ENCODE measurements at places on chromosomes 12 and 14.

DNA sequence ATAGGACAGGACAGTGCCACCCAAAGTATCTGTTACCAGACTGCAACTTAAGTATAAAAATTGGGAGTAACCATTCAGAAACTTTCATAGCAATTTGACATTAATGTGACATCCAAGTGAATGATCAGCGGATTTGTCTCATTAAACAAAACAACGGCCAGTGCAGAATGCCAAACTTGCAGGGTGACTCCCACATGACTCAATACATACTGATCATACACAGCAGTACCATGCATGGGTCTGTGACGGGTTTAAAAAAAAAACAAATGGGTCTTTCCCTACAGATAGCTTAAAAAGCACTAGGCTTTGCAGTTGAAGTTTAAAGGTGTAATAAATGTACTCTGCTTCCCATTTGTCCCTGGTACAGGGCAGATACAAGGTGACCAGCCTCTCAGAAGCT lies 116.6 kb downstream of the SLC35F4 start:
- no peak for DNase-seq

GRCh38 chr14:94161981-94162380 lies 12.1 kb upstream of the PPP4R4 start:
- no peak for DNase-seq

- DNase-seq, result no peak
These were observed 53.7 kb downstream of the GALNT4 start for GRCh38 chr12:89470741-89471509.

DNA sequence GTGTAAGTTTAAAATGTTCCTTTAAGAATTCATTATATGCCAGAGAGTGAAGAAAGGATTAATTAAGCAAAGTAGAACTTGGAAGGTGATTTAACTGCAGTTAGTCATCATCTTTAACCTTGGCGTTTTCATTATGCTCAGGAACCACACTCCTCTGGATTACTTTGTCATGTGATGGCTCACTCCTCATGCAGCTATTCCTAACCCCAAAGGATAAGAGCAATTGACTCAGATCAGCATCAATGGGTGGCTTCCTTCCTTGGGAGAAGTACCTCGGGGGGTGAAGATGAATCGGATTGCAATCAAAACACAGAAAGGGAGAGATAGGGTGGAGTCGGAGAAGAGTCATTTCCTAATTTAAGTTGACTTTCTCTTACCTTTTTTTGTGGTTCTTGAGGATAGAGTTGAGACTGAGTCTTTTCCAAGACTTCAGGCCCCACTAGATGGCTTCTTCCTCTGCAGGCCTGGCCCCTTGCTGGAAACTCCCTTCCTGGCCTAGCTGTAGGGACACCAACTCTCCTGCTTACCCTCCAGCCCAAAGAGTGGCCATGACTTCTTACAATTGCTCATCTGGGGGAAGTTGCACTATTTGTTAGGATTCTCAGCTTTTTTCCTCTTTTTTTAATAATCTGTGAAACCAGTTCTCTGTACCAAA lies 238.6 kb upstream of the DDHD1 start:
- no peak for DNase-seq

DNA sequence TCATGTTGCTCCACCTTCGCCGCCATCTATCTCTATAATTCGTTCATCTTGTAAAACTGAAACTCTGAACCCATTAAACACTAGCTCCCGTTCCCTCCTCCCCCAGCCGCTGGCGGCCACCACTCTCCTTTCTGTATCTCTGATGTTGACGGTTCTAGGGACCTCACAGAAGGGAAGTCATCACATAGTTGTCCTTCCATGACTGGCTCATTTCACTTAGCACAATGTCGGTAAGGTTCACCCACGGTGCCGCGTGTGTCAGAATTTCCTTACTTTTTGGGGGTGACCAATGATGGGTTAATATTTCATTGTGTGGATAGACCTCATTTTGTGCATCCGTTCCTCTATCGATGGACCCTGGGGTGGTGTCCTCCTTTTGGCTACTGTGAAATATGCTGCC lies 2.0 kb upstream of the CACNA2D4 start:
- DNase-seq, result peak; percentile 38

DNA sequence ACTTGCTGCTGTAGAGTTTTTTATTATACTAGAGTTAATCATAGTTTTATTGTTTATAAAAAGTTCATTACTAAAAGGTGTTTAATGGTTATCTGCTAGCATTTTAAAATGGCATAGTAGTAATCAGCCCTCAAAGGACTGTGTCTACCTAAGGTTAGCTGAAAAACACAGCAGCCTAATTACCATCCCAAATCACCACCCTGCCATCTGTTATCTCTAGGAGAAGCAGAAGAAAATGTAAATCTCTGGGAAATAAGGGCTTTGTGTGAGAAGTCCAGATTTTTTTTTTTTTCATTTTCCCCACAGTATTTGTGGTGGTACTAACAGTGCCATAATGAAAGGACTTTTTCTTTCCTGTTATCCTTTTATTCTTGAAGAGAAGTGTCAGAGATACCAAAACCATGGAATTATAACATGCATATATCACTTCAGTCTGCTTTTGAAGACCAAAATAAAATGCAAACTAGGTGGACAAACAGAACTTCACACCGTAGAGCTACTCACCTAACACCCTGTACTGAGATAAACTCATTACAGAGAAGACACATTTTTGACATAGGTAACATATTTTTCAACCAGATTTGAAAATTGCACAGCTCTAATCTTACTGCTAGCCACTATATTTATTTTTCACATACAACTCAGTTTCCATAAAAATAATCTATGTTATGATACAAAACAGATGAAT lies 876.2 kb downstream of the C12orf50 start:
- no peak for DNase-seq

GRCh38 chr12:64678248-64678647 lies 68.0 kb downstream of the RASSF3 start:
- no peak for DNase-seq

GRCh38 chr12:95118138-95118787 lies 44.8 kb upstream of the NR2C1 start:
- DNase-seq, result no peak

DNA sequence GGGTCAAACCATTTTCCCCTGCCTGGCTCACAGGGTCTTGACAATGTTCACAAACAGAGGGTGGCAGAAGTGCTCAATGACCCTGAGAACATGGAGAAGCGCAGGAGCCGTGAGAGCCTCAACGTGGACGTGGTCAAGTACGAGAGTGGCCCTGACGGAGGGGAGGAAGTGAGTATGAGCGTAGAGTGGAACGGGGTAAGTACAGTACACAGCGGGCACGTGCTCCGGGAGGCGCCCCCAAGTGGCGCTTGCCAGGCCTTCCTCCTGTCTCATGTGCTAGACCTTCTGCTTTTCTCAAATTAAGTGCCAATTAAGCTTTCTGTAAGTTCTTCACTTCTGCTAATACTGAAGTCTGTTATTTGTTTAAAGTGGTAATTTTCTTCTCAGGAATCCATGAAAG lies 35.9 kb downstream of the XRCC3 start:
- peak; percentile 55 for DNase-seq

- DNase-seq, result no peak
These were observed 12.0 kb downstream of the PDE6H start for GRCh38 chr12:14984766-14985285.

DNA sequence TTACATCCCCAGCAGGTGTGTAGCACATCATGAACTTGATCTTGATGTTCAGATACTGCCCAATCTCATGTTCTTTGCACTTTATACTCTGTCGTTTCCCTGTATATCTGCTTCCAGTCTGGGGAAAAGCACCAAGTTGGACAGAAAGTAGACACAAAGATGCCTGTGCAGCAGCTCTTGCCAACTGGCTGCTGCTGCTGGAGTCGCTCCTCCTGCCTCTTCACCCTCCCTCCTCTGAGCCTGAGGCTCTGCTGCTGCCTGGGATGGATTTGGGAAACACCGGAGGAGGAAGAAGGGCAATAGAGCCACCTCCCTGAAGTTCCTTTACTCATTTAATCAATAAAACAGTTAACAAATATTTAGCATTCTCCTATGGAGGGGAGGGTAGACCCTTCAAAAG lies 32.4 kb downstream of the ADCK1 start:
- no peak for DNase-seq

DNA sequence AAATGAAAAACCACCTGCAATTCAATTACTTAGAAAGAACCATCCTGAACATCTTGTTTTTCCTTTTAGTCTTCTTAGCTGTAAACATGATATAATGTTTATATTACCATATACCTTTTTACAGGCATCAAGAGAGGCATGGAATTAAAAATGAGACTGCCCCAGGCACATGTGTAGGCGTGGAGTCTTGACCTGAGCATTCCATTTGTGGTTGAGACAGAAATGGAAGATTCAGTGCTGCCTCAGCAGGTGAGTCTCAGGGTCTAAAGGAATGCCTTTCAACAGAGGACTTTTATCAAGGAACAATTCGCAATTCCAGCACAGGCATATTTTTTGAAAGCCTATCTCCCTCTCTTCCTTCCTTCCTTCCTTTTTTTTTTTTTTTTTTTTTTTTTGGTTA lies 8.0 kb upstream of the NANOGNB start:
- DNase-seq, result no peak

DNA sequence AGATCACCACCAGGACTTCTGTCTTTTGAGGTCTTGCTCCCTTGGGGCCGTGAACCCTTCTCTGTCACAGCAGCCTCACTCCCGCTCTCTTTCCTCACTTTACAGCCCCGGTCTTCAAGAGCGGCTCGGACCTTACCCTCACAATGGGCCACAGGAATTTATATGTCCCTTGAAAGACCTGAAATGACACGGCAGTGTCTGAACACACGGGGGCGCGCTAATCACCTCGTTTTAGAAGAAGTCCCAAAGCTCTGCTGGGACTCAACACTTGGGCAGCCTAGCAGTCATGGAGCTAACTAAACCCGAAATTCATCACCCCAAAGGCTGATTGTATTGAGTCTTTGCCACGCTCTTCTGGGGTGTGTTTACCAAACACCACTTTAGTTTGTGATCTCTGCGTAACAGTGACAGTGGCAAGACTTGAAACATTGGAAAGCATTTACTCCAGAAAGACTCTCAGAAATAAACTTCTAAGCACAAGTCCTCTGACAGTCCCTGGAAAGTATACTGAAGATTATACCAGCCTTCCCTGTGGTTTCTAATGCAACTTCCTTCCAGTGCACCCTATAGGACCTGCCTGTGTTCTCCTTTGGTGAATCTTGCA lies 29.0 kb downstream of the SERPINA11 start:
- DNase-seq, result peak; percentile 60

GRCh38 chr14:23620177-23620702 lies 15.9 kb upstream of the DHRS2 start:
- no peak for DNase-seq

GRCh38 chr14:31968107-31968810 lies 108.8 kb upstream of the ARHGAP5 start:
- DNase-seq, result no peak

DNA sequence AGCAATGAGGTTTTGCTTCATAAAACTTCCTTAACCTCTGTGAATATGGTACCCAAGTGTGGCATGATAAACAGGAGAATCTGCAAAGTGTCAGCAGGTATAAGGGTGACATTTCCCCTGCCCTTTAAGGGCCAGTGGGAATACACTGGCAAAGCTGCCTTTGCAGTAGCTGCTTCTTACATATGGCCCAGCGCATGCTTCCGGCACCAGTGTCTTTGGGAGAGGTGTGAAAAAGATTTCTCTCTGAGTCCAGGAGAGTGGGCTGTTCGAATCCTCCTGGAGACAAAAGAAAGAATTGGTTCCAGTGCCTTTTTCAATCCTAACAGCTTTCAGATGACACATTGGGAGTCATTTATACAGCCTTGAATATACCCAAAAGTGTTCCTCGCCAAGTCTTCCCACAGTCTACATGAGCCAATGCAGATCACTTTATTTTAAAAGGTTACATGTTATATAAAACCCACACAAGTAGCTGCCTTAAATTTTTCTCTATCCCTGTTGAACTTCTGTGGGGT lies 437.7 kb downstream of the PRKD1 start:
- DNase-seq, result no peak

- no peak for DNase-seq
These were observed 125.6 kb downstream of the PDE3A start for GRCh38 chr12:20493934-20494333.

DNA sequence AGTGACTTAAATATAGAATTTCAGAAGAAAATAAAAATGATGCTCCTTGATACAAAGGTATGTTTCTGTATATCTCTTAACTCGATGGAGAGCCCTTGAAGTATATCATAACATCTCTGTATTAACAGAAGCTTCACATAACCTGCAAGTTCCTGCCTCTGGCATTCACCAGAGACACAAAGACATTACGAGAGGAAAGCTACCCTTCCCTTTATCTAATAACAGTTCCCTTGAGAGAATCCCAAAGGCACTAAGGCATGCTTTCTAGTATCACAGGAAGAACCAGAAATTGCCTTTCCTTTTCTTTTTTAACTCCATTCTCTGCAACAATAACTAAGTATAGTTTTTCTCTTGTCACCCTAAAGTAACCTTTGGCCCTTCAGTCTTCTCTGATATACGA lies 164.5 kb downstream of the MGAT4C start:
- no peak for DNase-seq

GRCh38 chr12:93325855-93326254 lies 51.9 kb upstream of the NUDT4 start:
- no peak for DNase-seq

DNA sequence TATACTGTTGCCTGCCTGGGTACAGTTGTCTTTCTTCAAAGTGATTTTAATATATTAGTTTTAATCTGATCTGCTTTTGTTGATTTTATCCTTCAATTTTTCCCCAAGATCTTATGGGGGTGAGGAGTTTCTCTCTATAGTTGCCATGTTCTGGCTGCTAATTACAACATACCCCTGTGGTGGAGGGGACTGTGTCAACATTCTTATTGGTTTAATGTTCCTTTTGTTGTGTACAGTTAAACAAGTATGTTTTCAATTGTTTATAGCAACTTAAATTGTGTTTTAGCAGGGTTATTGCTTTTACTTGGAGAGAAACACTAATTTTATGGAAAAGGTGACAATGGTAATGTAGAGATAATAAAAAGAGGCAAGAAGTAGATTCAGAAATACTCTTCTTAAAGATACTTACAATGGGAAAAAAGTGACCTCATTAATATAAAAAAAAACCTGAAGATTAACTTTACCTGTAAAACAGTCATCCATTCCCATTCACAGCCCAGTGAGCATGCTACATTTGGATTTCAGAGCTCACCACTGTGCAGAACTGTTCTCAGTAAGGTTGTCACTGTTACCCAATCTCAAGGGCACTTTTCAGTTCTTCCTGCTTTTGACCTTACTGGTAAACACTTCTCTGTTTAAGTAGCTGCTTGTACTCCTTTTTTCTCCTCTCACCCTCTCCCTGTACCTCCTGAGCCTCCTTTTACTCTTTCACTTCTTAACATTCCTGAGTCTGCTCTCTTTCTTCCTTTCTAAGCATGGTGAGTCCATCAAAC lies 8.1 kb upstream of the LRRK2 start:
- no peak for DNase-seq

DNA sequence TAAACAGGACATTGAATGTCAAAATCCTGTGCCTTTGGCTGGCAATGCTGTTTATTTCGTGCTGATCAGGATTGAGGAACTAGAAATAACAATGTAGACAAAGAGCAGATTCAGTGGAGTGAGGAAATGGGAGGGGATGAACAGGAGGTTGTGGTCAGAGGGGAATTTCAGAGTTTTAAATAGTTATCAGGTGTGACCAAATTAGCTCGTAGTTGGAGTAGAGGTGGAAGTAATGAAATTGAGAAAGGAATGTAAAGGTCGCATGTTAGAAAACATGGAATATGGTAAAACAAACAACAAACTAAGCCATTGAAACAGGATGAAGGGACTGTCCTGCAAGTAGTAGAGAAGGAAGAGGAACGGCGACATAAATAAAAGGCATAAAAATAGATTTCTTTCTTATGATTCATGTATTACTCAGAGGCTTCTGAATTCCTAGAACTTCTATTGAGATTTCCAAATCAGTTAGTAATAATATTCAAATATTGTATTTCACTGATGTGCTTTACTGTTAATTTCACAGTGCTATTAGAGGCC lies 9.5 kb upstream of the SAV1 start:
- no peak for DNase-seq

GRCh38 chr12:132617822-132618682 lies 524 bp upstream of the P2RX2 start:
- DNase-seq, result no peak
